ENCODE measurements at places on chromosomes 3 and 15.

DNA sequence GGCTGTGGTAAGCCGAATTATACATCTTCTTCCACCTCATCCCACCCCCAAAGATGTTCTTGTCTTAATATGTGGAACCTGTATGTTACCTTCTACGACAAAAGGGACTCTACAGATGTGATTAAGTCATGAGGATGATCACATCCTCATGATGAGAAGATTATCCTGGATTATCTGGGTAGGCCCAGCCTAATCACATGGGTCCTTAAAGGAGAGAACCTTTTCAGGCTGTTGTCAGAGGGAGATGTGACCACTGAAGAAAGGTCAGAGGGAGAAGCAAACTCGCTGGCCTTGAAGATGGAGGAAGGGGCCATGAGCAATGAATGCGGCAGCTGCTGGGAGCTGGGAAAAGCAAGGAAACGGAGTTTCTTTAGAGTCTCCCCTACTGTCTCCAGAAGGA is 12.9 kb upstream of the SCG3 start:
- no peak for DNase-seq

GRCh38 chr3:187942658-187943241 is 197.5 kb upstream of the BCL6 start:
- DNase-seq = no peak

- DNase-seq = no peak
Measured at GRCh38 chr3:118948146-118948545, 86.5 kb downstream of the IGSF11 start.

- no peak for DNase-seq
Measured at GRCh38 chr3:145869958-145870357, 291.0 kb downstream of the PLOD2 start.

- peak; percentile 79 for DNase-seq
Measured at GRCh38 chr15:40044717-40045571, 6.0 kb upstream of the SRP14 start.

- DNase-seq = no peak
Measured at GRCh38 chr3:126816986-126817777, 113.1 kb downstream of the CHCHD6 start.

DNA sequence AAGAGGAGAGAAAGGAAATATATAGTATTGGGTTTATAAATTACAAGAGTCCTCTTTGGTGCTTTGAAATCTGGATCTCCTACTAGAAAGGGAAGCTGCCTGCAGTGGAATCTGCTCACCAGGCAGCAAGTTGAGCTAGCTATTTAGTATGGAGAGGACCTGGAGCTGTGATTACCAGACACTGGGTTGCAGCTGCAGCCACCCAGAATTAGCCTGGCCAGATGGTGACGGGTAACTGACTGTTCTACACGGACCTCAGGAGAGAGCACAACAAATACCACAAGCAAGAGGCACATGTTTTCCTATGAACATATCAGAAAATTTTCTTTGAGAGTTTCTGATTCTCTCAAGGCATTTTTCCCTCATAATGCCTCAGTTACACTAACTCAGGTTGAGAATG is 46.5 kb downstream of the SYNPR start:
- DNase-seq = no peak

All from HCEC 1CT (cell line).